ENCODE measurements at places on chromosomes 6 and 20. TPM values are rescaled to one million over a fixed set of nuclear protein-coding genes. Genes with fewer than 3 reads are reported as not detected.
A peak's percentile ranks its signal among the peaks of the same experiment; 100 is the strongest.

RSPH4A gene
- 5.0 TPM for total RNA-seq

SEC63 gene
- 80.9 TPM for total RNA-seq

RSPH9 gene
- not detected for total RNA-seq

MEP1A gene
- 16.5 TPM for total RNA-seq

ASCC3 gene
- 37.7 TPM for total RNA-seq

VGLL2 gene
- not detected for total RNA-seq

GRCh38 chr6:18416341-18416679 lies 29.2 kb downstream of the RNF144B start:
- no peak for DNase-seq

GRCh38 chr6:36020154-36020553 lies 4.3 kb downstream of the SLC26A8 start:
- DNase-seq: no peak

DNA sequence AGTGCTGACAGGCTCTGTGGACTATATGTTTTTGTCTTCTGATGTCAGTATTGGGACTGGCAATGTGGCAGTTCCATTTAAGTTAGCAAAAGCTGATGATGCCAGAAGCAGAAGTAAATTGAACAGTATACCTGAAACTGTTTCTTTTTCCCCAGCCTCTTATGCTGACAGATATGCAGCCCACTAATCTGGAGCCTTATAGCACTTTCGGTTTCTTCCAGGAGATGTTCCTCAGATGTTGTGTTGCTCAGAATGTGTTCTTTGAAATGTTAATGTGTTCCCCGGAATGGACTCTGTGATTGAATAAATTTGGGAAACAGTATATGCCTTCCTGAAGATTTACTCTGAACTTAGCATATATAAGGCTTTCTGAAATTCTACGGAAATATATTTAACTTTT lies 80.7 kb upstream of the MRAP2 start:
- no peak for DNase-seq

DNA sequence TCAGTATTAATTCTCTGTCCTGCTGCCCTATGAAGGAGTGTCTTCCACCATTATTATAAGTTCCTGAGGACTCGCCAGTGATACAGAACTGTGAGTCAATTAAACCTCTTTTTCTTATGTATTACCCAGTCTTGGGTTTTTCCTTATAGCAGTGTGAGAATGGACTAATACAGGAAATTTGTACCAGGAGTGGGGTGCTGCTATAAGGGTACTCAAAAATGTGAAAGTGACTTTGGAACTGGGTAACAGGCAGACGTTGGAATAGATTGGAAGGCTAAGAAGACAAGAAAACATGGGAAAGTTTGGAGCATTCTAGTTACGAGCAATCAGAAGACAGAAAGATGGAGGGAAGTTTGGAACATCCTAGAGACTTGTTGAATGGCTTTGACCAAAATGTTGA lies 616.7 kb upstream of the EPHA7 start:
- DNase-seq: no peak

- DNase-seq: no peak
Measured at GRCh38 chr6:45880676-45881075, 135.0 kb downstream of the CLIC5 start.

DNA sequence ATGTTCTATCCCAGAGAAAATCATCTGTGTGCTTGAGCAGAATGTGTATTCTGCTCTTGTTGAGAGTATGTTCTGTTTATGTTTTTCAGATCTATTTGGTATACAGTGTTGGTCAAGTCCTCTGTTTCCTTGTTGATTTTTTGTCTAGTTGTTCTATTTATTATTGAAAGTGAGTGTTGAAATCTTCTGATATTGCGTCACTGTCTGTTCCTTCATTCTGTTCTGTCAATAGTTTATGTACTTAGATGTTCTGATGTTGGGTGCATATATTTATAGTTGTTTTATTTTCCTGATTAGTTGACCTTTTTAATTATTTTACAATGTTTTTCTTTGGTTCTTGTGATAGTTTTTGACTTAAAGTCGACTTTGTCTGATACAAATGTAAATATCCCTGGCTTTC lies 458.7 kb upstream of the HSF2 start:
- DNase-seq: no peak

DNA sequence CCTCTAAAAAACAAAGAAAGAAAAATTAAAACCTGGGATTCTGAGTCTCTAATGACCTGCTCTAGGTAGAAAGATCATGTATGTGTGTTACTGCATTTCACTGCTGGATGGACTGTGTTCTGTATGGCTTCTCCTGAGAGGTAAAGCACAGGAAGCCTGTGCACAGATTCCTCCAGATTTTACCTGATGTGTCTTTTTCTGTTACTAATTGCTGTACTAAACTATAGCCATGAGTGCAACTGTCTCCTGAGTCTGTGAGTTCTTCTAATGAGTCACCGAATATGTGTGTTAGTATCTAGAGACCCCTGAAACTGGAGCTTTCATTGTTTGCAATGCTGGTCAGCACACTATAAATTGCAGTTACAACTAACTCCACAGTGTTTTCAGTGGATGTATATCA lies 270.8 kb downstream of the CDKAL1 start:
- DNase-seq: no peak

- no peak for DNase-seq
Measured at GRCh38 chr20:46569961-46570360, 19.5 kb upstream of the OCSTAMP start.

DNA sequence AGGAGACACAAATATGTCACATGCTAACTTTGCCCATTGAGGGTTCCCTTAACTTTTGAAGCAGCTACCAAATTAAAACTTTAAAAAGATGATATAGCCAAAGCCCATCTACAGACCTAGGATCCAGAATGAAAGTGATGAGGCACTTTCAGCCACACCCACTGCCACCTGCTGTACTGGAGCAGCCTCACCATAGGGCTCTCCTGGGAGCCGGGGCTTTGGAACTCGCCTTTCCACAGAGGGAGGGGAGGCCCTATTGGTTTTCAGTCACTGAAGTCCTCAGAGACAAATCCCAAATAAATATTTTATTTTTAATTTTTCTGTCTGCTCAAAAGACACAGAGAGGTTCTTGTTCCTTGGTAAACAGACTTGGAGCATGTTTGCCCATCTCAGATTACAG lies 238.1 kb upstream of the TAB2 start:
- DNase-seq: no peak

DNA sequence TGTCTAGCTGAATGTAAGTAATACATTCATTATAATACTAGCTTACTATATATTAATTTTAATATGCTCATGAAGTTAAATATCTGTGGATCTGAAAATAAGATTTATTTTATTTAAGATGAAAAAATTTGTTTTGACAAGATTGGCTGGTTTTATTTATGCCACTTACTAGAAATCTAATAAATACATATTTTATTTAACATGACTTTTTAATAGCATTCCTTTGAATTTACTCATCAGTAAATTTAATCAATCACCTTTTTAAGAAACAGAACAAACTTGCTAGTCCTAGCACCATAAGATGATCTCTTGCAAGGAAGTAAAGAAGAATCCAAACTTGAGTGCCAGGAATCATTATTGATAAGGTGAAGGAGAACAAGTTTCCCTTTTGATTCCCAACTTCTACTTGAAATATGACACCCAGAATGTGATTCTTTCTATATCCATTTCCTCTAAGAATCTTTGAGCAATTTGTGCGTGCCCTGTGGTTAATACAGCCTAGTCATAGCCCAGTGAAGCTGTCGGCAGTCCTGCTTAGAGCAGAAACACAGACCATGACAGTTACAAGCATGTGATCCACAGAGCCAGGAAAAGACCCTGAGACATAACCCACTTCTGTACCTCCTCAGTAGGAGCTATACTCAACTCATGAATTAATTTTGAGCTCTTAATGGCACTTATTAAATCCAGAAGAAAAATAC lies 282.3 kb upstream of the QKI start:
- no peak for DNase-seq

GRCh38 chr6:87687296-87687695 lies 14.7 kb downstream of the AKIRIN2 start:
- no peak for DNase-seq

GRCh38 chr6:86031713-86032112 lies 389.0 kb upstream of the SYNCRIP start:
- DNase-seq: no peak

GRCh38 chr6:6998194-6998569 lies 109.6 kb upstream of the RREB1 start:
- no peak for DNase-seq

DNA sequence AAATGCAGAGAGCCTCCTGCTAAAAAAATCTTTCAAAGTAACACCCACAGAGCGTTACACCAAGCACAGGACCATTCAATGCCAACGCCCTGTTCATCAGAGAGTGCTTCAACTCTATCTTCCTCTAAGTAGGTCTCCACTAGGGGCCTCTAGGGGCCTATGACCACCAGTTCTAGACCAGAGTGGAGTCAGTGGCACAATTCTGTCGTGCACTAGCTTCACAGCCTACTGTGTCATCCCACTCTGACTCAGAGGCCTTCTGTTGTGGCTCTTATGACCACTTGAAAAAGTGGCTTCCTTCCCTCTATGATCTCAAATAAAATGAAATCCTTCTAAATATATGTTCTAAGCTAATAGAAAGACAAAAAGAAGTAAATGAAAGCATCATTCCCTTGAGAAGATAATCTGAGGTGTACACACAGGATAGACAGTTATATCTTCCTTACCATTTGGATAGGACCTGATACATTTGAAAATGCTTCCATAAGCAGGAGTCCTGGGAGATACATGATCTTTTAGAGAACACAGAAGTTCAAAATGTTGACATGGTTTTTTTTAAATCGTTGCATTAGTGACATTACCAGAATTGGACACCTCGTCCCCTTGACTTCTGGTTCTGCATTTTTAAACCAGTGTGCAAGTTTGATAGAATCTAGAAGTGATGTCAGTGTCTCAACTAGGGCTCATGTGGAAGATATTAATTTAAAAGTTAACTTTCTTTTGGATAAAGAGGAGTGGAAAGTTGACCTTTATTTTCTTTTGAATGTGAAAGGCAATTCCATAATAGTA lies 151.9 kb downstream of the SH3BGRL2 start:
- DNase-seq: no peak

DNA sequence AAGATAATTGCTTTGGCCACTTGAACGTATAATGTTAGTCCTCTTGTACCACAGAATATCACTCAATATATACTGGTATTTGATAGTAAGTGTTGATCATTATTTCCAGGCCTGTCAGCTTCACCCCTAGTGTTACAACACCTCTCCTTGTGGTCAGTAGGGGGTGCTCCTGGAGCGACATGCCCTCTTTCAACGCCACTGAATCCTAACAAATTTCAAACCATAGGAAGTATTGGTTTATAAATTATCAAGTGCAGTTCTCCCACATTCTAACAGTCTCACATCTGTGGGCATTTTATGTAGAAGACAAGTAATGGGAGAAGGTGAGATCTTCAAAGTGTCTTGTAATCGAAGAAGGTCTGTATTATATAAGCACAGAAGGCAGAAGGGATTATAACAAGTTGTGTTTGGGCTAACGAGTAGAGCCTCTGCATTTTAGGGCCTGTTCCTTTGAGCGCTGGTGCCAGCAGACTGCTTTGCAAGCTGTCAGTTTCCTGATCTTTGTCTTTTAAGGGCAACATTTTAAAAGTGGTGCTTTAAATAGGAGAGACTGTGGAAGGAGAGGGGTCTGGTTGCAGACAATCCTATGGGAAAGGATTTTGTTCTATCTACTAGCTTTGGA lies 57.1 kb upstream of the CEP162 start:
- DNase-seq: no peak

- DNase-seq: no peak
Measured at GRCh38 chr6:14974792-14975470, 270.9 kb upstream of the JARID2 start.

DNA sequence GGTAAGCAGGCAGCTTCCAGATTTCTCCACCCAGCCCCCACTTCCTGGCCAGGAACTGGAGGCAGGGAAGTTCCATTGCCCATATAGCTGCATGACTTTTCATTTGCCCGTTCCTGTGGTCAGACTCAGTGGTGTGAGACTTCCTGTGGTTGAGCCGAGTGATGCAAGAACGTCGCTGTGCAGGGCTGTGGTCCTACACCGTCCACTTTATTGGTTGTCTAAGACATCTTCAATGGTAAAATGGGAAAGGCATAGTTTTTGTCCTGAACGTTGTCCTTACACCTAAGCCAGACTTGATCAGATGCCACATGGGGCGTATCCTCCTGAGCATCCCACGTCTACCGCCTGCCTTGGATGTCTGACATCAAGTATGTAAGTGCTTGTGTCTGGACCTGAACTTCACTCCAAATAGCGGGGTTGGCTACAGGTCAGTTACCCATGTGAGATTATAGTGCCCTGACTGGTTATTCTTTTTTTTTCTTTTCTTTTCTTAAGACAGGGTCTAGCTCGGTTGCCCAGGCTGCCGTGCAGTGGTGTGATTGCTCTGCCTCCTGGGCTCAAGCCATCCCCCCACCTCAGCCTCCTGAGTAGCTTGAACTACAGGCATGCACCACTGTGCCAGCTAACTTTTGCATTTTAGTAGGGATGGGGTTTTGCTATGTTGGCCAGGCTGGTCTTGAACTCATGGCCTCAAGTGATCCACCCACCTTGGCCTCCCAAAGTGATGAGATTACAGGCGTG lies 25.9 kb upstream of the GTSF1L start:
- DNase-seq: peak; percentile 72

DNA sequence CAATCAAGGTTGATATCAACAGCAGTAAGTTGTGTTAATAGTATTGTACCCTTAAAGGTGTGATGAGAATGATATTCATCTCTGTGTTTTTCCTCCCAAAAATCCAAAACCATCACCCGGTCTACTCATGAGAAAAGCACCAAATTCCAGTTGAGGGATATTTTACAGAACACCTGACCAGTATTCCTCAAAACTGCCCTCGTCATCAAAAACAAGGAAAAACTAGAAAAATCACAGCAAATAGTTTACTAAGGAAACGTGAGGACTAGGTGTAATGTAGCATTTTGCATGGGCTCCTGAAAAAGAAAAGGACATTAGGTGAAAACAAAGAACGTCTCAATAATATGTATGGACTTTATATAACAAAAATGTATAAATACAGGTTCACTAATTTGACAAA lies 394.4 kb upstream of the NRSN1 start:
- DNase-seq: no peak

- DNase-seq: no peak
Measured at GRCh38 chr6:40044196-40044595, 109.9 kb upstream of the MOCS1 start.

DNA sequence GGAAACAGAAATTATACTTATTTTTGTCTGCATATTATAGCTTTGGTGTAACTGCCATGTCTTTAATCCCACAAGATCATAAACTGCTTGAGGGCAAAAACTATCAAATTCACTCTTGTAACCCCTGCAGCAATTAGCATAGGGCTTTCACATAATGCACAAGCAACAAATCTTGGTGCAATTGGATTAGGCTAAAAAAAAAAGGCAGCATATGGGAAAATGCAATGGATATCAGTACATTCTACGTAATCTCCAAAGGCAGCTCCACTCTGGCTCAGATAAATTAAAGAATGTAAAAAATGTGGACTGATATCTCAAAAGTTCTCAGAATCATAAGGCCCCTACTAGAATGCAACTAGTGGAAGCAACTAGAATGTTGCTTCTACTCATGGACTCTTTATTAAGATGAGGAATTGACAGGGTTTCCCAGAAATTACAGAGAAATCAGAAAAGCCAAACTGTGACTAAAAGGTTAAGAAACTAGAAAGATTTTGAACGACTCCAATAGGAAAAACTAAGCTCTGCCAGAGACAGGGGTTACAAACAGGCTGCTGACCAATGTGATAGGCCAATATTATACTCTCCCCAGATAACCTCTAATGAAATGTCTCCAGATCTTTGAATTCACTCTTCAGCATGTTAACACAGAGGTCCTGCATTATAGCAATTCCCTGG lies 55.0 kb downstream of the FILIP1 start:
- DNase-seq: no peak

- no peak for DNase-seq
Measured at GRCh38 chr6:160154471-160154870, 32.9 kb downstream of the SLC22A1 start.

- DNase-seq: no peak
Measured at GRCh38 chr20:35515949-35516645, 13.4 kb downstream of the C20orf173 start.

Data from Peyer's patch (tissue), 4 donors.